Hindlimb muscle (tissue), 1 donor: ENCODE measurements at places on chromosomes 5 and 9.
A peak's percentile ranks its signal among the peaks of the same experiment; 100 is the strongest.

GRCh38 chr9:16131264-16131663 lies 578.4 kb downstream of the CCDC171 start:
- no peak for DNase-seq

DNA sequence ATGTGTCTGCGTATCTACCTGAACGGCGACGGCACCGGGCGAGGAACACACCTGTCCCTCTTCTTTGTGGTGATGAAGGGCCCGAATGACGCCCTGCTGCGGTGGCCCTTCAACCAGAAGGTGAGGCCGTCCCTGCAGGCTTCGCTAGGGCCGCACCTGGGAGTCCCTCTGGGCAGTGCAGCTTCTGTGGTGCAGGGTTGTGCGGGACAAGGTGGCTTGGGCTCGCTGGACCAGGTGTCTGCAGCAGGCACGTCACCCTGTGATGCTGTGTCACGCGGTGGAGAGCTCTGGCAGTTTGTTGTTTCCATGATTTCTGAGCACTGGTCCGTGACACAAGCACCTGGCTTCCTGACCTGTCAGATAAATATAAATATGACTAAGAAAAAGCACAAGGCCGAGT lies 20.7 kb downstream of the FBXW5 start:
- no peak for DNase-seq

- no peak for DNase-seq
These were observed 58.3 kb upstream of the ALDH1B1 start for GRCh38 chr9:38334234-38334633.

DNA sequence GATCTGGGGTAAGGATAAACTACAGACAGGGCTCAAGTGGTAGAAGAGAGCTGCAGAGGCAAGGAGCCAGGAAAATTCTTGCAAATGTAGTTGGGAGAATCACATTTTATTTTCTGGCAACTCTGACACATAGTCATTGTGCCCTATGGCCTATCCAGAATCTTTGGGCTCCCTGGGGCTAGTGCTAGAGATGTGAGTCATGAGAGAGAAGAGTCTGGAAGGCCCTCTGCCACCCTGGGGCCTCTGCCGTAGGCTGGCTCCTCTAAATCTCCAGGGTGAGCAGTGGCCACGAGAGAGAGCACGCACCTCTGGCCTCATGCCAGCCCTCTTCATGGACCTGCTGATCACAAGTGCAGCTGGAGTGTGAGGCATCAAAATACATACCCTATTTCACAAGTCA lies 74.3 kb upstream of the SSBP2 start:
- DNase-seq = peak; percentile 29

DNA sequence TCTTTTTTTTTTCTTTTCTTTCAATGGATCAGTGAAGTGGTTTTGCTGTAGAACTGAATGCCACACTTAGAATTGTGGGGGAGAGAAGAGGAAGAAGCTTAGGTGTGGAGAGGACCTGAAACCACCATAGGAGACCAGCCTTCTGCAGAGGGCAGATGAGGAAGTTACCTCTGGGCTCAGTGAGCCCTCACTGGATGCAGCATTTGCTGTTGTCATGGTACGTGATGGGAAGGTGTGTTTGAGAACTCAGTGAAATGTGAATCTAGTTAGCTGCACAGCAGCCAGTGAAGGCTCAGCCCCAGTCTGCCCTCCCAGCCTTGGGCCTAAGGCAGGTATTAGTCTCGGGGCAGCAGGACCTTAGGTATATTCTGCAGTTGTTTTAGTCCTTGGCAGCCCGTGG lies 17.5 kb downstream of the CYFIP2 start:
- DNase-seq = no peak

DNA sequence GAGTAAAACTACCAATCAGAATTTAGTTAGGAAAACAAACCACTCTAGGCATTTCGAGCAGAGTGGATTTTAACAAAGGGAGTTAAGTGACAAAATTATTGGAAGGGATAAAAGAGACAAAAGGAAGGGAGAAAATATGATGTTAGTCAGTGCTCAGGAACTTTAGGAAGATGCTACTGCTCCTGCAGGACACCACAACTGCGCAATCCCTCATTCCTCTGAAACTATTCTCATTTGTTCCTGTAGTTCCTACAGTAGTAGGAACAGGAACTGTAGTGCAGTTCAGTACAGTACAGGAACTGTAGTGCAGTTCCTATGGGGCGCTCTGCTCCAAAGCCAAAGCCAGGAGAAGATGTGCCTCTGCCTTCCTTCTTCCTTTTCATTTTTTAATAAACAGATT lies 29.9 kb upstream of the MEGF10 start:
- no peak for DNase-seq

- no peak for DNase-seq
These were observed 261.5 kb downstream of the DTWD2 start for GRCh38 chr5:118726891-118727290.

GRCh38 chr5:92460505-92460904 lies 1077.4 kb upstream of the ARRDC3 start:
- DNase-seq = no peak

- no peak for DNase-seq
These were observed 70.6 kb downstream of the GOLPH3 start for GRCh38 chr5:32103521-32103920.

GRCh38 chr5:143480001-143480400 lies 76.5 kb upstream of the NR3C1 start:
- DNase-seq = no peak

DNA sequence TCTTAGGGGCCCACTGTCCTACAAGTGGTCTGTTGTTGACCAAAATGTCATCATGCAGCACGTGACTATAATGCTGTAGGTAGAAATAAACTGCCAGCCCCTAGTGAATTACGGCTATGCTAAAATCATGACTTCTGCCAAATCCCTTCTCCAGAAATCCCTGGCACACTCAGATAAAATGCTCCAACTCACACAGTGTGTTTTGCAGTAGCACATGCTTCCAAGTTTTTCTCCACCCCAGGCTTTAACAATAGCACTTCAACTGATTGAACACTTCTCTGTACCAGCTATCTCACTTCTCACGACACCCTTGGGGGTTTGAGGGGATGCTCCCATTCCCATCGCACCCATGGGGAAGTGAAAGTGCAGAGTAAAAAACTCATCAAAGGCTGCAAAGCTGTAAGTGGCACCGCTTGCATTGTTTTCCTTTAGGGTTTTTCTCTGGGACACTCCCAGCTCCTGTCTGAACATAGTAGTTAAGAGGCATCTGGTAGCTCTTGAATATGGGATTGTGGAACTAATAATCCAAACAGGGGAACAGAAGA lies 151.0 kb upstream of the SLC24A2 start:
- no peak for DNase-seq

GRCh38 chr9:134487066-134487710 lies 154.4 kb upstream of the COL5A1 start:
- no peak for DNase-seq

DNA sequence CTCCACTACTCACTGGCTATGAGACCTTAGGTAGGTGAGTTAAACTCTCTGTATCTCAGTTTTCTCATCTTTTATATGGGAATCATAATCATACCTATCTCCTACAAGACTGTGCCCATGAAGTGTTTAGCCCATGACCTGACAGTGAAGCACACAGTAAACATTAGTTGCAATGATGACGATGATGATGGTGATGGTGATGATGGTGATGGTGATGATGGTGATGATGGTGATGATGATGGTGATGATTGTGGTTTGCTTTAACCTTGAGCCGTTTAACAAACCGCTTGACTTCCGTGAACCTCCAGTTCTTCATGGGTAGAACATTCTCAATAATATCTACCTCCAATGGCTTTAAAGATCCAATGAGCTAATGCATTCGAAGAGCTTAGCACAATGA lies 220.2 kb upstream of the MVB12B start:
- DNase-seq = no peak

DNA sequence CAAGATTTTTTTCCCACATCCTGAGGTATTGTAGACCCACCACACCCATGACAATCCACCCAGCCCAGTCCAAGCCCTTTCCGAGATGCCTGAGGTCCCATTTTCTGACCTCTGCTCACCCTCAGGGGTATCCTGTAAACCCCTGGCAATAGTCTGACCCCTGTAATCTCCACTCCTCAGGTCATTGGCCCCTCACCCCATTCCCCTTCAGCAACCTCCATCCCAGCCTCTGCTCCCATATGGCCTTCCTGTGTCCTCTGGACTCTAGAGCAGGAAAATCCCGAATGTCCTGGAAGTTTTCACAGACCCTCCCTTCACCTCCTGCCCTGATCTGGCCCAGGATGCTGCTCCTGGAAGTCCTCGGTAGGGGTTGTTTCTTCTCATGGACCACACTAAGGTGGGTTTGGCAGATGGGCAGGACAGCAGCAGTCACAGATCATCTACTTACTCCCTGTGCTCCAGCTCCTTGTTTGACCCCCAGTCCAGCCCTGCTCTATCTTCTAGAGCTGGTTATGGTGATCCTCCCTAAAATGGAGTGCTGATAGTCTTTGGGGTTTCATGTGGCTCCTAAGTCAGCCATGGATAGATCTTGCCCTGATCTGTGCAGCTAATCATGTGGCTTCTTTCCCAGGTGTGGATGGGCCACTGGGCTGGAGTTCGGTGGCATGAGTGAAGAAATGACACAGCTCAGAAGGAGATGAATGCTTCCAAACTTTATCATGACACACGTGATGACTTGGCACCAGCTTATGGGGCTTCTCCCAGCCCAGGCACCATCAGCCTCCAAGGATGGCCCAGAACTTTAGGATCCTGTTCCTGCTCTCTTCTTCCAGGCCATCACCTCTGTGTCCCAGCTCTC lies 12.0 kb upstream of the ACSL6 start:
- DNase-seq = no peak

- DNase-seq = no peak
These were observed 95.3 kb downstream of the COL5A1 start for GRCh38 chr9:134736791-134737497.

DNA sequence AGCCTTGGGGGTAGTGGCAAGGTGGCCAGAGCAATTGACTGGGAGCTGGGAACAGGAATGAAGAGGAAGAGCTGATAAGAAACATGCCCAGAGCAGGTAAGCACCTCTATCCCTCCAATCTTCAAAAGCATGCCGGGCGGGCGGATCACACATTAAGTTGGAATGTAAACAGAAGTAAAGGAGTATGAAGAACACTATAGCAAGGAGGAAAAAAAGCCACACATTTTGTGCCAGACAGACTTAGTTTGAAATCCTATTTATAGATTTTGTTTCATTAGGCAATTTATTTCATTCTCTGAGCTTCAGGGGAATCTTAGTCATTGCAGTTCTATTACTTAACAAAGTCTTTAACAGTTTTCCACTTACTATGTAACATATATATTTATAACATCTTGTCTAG lies 173.9 kb upstream of the TNC start:
- no peak for DNase-seq

DNA sequence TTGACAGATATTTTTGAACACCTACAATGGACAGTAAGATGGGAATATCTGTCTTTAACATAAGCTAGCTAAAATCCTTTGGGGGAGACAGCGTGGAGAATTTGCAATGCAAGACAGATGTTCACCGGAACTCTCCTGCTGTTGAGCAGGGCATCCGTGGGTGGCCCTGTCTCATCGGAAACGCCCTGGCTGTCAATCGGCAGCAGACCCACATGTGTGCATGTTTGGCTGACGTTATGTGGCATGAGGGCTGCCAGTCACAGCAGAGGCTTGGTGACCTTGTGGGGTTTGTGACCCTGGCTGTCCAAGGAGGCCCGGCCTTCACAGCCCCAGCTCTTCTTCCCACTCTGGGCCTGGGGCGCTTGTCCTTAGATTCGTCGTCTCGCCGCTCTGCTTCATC lies 129.7 kb upstream of the OTULINL start:
- no peak for DNase-seq

DNA sequence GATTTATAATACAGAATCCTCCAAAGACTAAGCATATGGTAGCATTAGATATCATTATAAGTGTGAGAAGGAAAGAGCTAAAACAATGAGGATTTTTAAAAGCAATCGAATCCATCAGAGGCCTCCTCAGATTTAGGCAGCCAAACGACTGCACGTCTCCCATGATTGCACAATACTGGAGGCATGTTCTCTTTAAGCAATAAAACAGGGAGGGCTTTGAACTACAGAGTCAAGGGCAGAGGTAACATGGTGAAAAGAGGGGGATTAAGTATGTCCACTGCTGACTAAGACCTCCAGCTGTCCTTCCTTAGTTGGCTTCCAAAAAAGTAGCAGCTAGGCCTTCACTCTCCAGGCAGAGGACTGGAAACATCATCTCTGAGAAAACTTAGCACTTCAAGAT lies 298.7 kb upstream of the RGMB start:
- DNase-seq = no peak

- no peak for DNase-seq
These were observed 274.5 kb downstream of the GADD45G start for GRCh38 chr9:89879276-89879675.

DNA sequence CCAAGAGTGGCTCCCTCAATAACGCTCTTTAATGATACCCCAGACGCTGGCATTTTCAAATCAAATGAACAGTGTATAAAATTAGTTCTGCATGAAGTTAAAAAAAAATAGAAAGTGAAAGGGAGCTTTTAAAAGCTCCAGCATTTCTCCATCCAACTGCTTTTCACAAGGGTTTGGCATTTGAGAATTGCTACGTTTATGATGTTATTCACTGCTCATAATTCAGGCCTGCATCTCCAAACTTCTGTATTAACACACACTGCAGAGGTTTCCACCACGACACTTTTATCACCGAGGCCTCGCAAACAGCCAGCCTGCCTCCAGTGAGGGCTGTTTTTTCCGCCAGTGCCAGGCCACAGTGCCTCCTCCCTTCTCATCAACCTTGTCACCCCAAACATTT lies 205.5 kb upstream of the EFNA5 start:
- DNase-seq = no peak

- peak; percentile 60 for DNase-seq
These were observed at the start of gene FER for GRCh38 chr5:108747774-108748400. Gene FER, plus strand, starts transcription at chr5:108747897. Its CDS starts 50,286 bp downstream, at chr5:108798183.

- peak; percentile 45 for DNase-seq
These were observed 352.7 kb upstream of the CD180 start for GRCh38 chr5:67549296-67549618.

DNA sequence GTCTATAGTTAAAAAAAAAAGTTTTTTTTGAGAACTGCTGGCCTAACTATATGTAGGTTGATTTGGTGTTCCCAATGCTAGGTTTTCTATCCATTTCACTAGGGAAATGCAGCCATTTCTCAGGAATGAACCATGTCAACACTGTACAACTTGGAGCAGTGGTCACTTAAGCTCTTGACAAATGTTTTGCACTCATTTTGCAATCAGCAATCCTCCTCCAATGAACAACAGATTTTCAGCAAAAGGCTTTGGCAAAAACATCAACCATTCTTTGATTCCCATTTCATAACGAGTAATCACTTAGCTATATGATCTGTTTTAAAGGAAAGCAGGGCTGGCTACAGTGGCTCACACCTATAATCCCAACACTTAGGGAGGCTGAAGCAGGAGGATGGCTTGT lies 17.9 kb downstream of the STRBP start:
- no peak for DNase-seq

- DNase-seq = no peak
These were observed 565.2 kb upstream of the TLE4 start for GRCh38 chr9:79006546-79006945.

GRCh38 chr5:14872070-14872989 lies 752 bp upstream of the ANKH start:
- DNase-seq = peak; percentile 52

DNA sequence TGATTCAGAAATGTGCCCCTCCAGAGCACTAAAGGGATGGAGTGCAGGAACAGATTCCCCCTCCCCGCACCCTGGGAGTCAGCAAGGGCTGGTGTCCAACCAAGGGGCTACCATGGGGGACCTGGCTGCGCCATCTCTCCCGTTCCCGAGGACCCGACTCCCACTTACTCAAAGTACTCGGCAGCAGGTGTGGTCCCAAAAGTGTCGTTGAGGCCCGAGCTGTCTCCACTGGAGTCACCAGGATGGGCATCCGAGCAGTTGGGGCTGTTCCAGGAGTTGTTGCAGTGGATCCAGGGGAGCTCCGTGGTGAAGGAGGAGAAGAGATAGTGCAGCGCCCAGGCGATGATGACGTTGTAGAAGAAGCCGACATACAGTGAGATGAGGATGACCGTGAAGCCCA lies 12.9 kb downstream of the SLC6A3 start:
- DNase-seq = no peak
